ENCODE measurements at places on chromosomes 2 and 18.

DNA sequence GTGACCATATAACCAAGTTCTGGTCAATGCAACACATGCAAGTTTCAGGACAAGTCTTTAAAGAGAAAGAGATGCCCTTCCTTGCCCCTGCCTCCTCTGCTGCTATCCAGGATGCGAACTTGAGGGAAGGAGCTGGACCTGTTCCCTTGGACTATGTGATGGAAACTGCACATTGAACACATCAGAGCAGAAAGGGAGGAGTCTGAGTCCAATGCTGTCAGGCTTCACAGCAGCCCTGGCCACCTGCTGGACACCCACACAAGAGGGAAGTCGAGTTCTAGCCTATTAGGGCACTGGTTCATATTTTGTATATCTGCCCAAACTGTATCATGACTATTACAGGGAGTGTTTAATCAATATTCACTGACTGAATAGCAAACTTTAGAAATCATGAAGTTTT is 38.3 kb upstream of the TEX51 start:
- no peak for DNase-seq
- H3K4me3 ChIP-seq, result no peak overlapping the region
- H3K27me3 ChIP-seq, result no peaks in the 10 kb centered on the region
- no peak overlapping the region for H3K27ac ChIP-seq
- H3K36me3 ChIP-seq, result no peaks in the 10 kb centered on the region

- H3K27me3 ChIP-seq, result no peaks in the 10 kb centered on the region
- no peaks in the 10 kb centered on the region for H3K4me1 ChIP-seq
- H3K27ac ChIP-seq, result no peak overlapping the region
- no peak for DNase-seq
- no peak overlapping the region for H3K4me3 ChIP-seq
- H3K36me3 ChIP-seq, result no peaks in the 10 kb centered on the region
These were observed 284.6 kb downstream of the DPP10 start for GRCh38 chr2:114727012-114727411.

- no peaks in the 10 kb centered on the region for H3K27me3 ChIP-seq
- no peak for DNase-seq
- no peak overlapping the region for H3K4me3 ChIP-seq
- H3K4me1 ChIP-seq, result no peaks in the 10 kb centered on the region
These were observed 29.0 kb downstream of the OSR1 start for GRCh38 chr2:19329445-19329844.

- H3K36me3 ChIP-seq, result peaks cover 8% of the 10 kb centered on the region
- peaks cover 25% of the 10 kb centered on the region for H3K4me1 ChIP-seq
- H3K27me3 ChIP-seq, result no peaks in the 10 kb centered on the region
- peak overlapping the region; percentile 50 for H3K27ac ChIP-seq
- DNase-seq, result no peak
These were observed 43.6 kb downstream of the MALT1 start for GRCh38 chr18:58714821-58715220.

DNA sequence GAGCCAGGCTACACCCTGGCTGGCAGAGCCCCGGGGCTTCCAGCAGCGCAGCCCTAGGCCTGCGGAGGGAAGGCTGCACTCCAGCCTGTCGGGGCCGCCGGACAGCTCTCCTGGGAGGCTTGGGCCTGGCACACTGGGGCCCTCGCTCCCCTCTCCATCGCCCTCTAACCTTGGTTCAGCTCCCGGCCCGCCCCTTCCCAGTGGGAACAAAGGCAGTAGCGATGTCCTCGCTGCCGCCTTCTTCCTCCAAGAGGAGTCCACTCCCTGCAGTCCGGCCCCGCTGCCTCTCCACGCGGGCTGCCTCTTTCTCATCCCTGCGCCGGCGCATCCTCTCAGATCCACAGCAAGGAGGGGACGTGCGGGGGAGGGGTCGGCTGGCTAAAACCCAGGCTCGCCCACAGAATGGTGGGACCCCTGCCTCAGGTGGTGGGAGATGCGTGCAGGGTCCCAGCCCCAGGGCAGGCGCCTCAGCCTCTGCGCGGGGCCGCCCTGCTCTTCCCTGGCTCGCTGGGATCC is 138.1 kb downstream of the TWIST2 start:
- DNase-seq, result no peak
- H3K36me3 ChIP-seq, result no peaks in the 10 kb centered on the region
- H3K27me3 ChIP-seq, result no peaks in the 10 kb centered on the region
- no peak overlapping the region for H3K27ac ChIP-seq
- no peak overlapping the region for H3K4me3 ChIP-seq
- H3K4me1 ChIP-seq, result no peaks in the 10 kb centered on the region

- no peaks in the 10 kb centered on the region for H3K27me3 ChIP-seq
- no peaks in the 10 kb centered on the region for H3K4me1 ChIP-seq
These were observed 917.6 kb upstream of the ACVR2A start for GRCh38 chr2:146927080-146927711.

GRCh38 chr18:2104620-2105462 is 466.5 kb downstream of the METTL4 start:
- H3K27me3 ChIP-seq, result no peaks in the 10 kb centered on the region
- DNase-seq, result no peak
- H3K27ac ChIP-seq, result no peak overlapping the region

GRCh38 chr2:23566241-23567142 is 181.5 kb downstream of the KLHL29 start:
- H3K4me3 ChIP-seq, result no peak overlapping the region
- no peak overlapping the region for H3K27ac ChIP-seq

GRCh38 chr2:122535960-122536505 is 780.6 kb downstream of the TSN start:
- no peak for DNase-seq
- H3K27ac ChIP-seq, result no peak overlapping the region
- no peak overlapping the region for H3K4me3 ChIP-seq
- H3K4me1 ChIP-seq, result no peaks in the 10 kb centered on the region
- no peaks in the 10 kb centered on the region for H3K27me3 ChIP-seq

- H3K4me1 ChIP-seq, result no peaks in the 10 kb centered on the region
- no peak for DNase-seq
- no peak overlapping the region for H3K27ac ChIP-seq
- no peaks in the 10 kb centered on the region for H3K27me3 ChIP-seq
- H3K4me3 ChIP-seq, result no peak overlapping the region
These were observed 164.3 kb downstream of the NEDD4L start for GRCh38 chr18:58208207-58208932.

- no peaks in the 10 kb centered on the region for H3K4me1 ChIP-seq
- no peak for DNase-seq
- H3K4me3 ChIP-seq, result no peak overlapping the region
- peaks cover 33% of the 10 kb centered on the region for H3K36me3 ChIP-seq
- no peak overlapping the region for H3K27ac ChIP-seq
- H3K27me3 ChIP-seq, result no peaks in the 10 kb centered on the region
These were observed 136.5 kb upstream of the NFATC1 start for GRCh38 chr18:79259218-79259617.

DNA sequence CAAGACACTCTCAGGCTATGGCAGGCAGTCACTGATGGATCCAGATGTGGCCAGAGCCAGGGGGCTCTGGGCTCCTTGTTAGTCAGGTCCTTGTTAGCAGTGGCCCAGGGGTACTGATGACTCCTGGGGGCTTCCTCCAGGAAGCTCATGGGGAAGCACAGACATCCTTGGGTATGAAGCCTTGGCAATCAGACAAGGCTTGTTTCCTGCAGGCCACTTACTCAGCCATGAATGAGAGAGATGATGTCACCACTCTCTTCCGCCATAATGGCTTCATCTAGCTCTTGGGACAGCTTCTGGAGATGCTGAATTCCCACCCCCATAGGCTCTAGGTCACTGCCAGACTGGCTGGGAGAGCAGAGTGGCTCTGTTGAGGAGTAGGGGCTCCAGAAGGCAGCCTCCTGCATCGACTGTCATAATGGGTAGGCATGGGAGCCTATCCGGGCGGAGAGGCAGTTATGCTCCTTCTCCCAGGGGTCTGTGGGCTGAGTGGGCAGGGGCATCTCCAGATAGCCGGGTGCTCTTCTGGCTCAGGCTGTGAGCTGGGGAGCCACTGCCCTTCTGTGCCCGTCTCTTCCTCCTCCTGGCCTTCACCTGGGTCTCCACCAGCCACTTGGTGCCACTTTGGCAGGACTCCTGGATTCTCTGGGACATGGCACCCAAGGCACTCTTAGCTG is 40.2 kb upstream of the BMPR2 start:
- H3K4me1 ChIP-seq, result no peaks in the 10 kb centered on the region
- no peaks in the 10 kb centered on the region for H3K36me3 ChIP-seq
- DNase-seq, result no peak
- H3K4me3 ChIP-seq, result no peak overlapping the region
- H3K27me3 ChIP-seq, result no peaks in the 10 kb centered on the region
- H3K27ac ChIP-seq, result no peak overlapping the region

GRCh38 chr2:106010818-106011355 is 183.2 kb downstream of the UXS1 start:
- no peaks in the 10 kb centered on the region for H3K27me3 ChIP-seq
- H3K36me3 ChIP-seq, result no peaks in the 10 kb centered on the region
- DNase-seq, result no peak
- no peaks in the 10 kb centered on the region for H3K4me1 ChIP-seq
- no peak overlapping the region for H3K27ac ChIP-seq
- no peak overlapping the region for H3K4me3 ChIP-seq

- H3K4me1 ChIP-seq, result no peaks in the 10 kb centered on the region
- no peaks in the 10 kb centered on the region for H3K27me3 ChIP-seq
- DNase-seq, result no peak
- H3K27ac ChIP-seq, result no peak overlapping the region
These were observed 53.6 kb downstream of the GALNT1 start for GRCh38 chr18:35635170-35635569.
